DND-41 (cell line): ENCODE measurements at places on chromosomes 2 and 18.

DNA sequence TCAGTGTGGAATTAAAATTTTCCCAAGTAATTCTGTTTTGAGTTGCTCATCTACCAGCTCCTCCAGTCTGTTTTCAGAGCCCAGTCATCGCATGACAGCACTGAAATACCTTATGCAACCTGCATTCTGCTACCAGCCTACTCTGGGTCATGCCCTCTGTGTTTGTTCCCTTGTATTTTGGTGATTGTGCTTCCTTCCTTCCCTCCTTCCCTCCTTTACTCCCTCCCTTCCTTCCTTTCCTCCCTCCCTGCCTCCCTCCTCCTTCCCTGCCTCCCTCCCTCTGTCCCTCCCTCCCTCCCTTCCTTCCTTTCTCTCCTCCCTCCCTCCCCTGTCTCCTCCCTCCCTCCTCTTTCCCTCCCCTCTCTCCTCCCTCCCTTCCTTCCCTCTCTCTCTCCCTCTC lies 289.6 kb downstream of the CDH2 start:
- DNase-seq = no peak

GRCh38 chr2:67445652-67446268 lies 48.6 kb downstream of the ETAA1 start:
- no peak for DNase-seq

GRCh38 chr18:63113899-63114565 lies 205.5 kb downstream of the BCL2 start:
- DNase-seq = no peak

- no peak for DNase-seq
Observed at GRCh38 chr2:85861180-85861579, 27.6 kb downstream of the ST3GAL5 start.

GRCh38 chr2:135948141-135948540 lies 37.3 kb downstream of the DARS1 start:
- DNase-seq = no peak

DNA sequence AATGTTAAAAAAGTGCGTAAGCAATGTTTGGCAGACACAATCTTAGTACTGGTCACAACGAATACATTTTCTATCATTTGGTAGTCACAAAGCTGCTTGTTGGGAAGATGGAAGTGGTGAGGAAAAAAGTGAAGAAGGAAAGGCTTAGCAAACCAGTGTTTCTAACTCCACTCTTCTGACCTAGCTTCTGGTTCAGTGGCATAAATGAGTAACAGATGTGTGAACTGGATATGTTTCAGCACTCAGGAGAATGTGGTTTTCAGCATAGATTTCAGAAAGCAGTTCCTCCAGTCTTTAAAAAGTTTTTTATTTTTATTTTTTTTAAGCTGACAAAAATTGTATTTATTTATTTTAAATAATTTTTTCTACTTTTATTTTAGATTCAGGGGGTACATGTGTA lies 357.1 kb downstream of the CPS1 start:
- no peak for DNase-seq

DNA sequence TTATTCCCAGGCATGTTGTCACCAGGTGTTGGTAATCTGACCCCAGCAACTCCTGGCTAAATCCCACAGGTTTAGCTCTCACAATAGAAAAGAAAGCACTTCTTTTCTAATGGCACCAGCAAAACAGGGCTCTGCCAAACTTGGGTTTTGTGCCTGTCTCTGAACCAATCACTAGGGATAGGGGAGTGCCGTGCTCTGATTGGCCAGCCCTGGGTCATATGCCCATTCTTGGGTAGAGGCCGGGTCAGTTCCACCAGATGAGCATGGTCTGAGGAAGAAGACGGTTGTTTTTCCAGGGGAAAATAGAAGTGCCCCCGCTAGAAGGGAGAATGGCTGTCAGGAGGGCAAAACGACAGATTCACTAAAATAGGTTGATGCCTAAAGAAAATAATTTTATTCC lies 14.7 kb downstream of the CDK15 start:
- no peak for DNase-seq

- DNase-seq = peak; percentile 68
Observed at GRCh38 chr2:33395655-33396249, 80.7 kb upstream of the RASGRP3 start.

- no peak for DNase-seq
Observed at GRCh38 chr18:55000529-55000928, 41.3 kb upstream of the CCDC68 start.

GRCh38 chr2:235845245-235845644 lies 322.9 kb downstream of the GBX2 start:
- no peak for DNase-seq

GRCh38 chr18:26756556-26756955 lies 109.0 kb downstream of the AQP4 start:
- no peak for DNase-seq

DNA sequence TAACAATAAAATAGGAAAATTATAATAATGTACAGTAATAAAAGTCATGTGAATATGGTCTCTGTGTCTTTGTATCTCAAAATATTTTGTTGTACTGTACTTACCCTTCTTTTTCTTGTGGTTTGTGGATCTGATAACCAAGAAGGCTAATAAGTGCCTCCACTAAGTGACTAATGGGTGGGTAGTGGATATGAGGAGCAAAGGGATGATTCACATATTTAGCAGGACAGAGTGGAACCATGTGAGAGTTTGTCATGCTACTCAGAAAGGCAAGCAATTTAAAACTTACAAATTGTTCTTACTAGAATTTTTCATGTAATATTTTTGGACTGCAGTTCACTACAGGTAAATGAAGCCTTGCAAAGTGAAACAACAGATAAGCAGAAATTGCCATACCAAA lies 1241.2 kb upstream of the CDH2 start:
- DNase-seq = no peak

DNA sequence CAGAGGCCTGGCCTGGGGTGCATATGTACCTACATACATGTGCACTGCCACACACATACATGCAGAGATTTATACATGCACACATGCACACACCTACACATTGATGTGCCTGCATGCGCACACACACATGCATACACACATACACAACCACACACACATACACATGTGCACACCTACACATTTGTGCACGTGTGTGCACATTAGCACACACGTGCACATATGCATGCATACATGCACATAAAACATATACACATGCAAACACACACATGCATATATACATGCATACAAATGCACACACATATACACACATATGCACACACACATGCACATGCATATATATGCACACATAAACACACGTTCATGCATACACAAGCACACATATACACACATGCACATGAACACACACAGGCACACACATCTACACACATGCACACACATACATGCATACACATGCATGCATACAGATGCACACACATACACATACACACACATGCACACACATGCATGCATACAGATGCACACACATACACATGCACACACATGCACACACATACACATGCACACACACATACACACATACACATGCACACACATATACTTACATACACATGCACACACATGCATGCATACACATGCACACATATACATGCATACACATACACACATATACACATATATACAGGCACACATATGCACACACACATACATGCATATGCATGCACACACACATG lies 23.6 kb upstream of the OTOS start:
- no peak for DNase-seq

DNA sequence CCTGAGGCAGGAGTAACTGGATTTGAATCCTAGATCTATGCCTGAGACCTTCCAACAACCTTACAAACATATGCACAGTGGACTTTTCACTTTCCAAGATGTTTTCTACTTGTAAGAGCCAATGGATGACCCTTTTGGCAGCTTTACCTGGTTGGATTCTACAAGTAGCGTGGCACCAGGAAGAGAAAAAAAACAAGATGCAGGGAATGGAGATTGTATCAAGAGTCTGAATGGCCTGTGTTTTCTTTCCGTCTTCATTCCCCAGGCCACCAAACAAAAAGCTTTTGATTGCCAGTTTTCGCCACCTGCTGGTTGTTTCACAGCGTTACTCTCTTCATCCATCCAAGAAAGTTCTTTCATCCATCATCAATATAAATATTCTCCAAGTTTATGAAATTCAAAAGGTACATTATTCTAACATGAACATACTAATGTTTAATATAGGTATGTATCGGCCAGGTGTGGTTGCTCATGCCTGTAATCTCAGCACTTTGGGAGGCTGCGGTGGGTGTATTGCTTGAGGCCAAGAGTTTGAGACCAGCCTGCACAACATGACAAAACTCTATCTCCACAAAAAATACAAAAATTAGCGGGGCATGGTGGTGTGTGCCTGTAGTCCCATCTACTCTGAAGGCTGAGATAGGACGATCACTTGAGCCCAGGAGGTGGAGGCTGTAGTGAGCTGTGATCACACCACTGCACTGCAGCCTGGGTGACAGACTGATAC lies 3.5 kb upstream of the BCL2 start:
- peak; percentile 73 for DNase-seq

DNA sequence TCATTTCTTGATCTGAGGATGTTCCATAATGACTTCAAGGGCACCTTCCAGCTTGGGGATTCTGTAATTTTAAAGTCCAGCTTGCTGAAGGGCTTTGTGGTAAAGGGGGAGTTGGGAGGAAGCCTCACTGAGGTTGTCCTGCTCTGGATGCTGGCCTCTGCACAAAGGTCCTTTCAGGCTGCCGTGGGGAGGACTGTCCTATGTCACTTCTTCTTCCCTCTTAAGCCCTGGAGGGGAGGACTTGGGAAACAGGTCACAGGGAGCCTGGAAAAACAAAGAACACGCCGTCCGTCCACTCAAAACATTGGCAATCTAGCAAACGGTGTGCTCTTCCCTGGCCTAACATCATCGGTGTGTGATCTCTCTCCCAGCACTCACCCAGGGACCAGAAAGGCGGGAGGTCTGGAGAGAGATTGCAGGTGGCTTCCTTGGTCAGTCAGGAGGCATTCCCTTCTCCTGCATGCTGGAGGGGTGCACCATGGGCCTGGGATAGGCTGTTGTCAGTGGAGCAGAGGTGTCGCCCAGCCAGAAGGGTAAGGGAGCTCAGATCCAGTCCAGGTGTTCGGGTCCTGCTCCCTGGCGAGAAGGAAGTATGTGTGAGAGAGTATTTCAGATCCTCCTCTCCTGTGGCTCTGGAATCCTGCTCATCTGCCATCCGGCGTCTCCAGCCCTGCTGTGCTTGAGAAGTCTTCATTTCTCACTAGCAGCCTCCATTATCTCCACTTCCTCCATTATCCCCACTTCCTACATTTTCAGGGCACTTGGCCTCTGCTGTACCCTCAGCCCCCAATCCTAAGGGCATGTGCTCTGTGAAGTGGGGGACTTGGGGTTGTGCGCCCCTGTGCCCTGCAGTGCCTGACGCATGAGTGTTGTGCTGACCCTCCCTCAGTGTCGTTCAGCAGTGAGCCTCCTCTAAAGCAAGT lies 20.1 kb downstream of the ASAP2 start:
- DNase-seq = no peak

- no peak for DNase-seq
Observed at GRCh38 chr2:146246736-146247523, 1597.9 kb upstream of the ACVR2A start.

- no peak for DNase-seq
Observed at GRCh38 chr2:143087033-143087432, 42.2 kb upstream of the ARHGAP15 start.

- DNase-seq = peak; percentile 21
Observed at GRCh38 chr2:145644820-145645302, 1124.9 kb upstream of the ZEB2 start.

DNA sequence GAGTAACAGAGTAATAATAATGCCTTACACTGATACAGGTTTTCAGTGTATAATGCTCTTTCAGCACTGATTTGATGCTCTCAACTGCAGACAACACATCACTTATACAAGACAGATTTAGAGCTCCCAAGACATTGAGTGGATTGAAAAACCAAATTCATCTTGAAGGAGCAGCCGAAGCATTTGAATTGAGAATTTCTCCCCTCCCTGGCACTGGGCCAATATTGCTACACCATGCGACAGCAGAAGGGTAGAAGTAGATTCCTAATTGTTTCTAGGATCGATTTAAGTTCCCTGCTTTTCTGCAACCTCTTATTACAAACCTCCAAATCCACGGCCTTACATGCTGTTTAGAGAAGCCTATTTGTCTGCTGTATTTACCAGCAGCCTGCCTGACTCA lies 15.5 kb downstream of the CENPA start:
- no peak for DNase-seq

- no peak for DNase-seq
Observed at GRCh38 chr18:43277164-43277600, at the start of gene SYT4. SYT4 (minus strand) TSS chr18:43277490; CDS start chr18:43277281, 209 bp downstream.

- DNase-seq = no peak
Observed at GRCh38 chr18:40875101-40875615, 1079.9 kb upstream of the PIK3C3 start.

DNA sequence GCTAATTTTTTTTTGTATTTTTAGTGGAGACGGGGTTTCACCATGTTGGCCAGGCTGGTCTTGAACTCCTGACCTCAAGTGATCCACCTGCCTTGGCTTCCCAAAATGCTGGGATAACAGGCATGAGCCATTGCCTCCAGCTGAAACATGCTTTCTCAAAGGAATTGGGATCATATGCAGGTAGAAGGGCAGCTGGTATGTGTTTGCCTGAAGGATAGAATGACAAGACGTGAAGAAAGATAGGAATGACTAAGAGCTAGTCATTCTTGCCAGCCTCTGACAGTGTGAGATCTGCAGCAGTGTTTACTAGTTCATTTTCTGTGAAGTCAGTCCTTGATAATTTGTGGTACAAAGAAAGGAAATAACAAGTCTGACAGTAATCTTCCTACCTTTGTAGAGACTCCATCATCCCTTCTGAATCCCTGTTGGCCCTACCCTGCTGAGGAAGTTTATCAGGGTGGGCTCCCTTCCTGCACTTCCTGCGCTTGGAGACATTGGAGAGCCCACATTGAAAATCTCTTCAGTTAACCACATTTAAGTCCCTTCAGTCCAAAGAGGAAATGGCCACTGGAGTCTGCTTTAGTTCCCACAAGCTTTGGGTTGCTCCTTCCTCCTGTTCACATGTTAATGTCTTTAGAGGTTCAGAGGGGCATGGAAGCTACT lies 14.7 kb downstream of the CFLAR start:
- no peak for DNase-seq

- no peak for DNase-seq
Observed at GRCh38 chr18:27780061-27780745, 396.7 kb downstream of the CDH2 start.

GRCh38 chr2:183665425-183665824 lies 541.2 kb downstream of the NUP35 start:
- DNase-seq = no peak

- DNase-seq = no peak
Observed at GRCh38 chr2:81412681-81413080, 1108.1 kb upstream of the LRRTM1 start.

GRCh38 chr2:109290887-109291643 lies 162.1 kb downstream of the SH3RF3 start:
- DNase-seq = no peak
